ENCODE measurements at places on chromosomes 16 and 17.

DNA sequence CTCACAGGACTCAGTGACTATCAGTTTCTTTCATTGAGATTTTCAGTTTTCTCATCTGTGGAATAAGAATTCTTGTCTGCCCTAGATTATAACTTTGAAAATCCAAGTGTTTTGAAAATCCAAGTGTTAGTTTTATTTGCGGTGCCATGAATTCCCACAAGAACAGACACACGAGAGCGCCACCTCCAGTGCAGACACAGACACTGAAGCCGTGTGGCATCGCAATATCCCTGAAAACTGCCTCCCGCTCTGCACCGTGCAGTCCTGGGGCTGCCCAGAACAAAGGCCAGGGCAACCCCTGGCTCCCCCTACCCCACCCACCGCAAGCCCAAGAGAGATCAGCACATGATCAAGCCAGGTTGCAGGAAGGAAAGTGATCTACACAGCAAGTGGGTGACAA, 229.5 kb upstream of the ASIC2 start:
- no peak for DNase-seq

- no peak for DNase-seq
These were observed 537 bp downstream of the GOSR1 start for GRCh38 chr17:30477774-30478115.

- no peak for DNase-seq
These were observed 163.8 kb upstream of the TBX2 start for GRCh38 chr17:61235827-61236197.

- DNase-seq, result no peak
These were observed 34.2 kb downstream of the CDH13 start for GRCh38 chr16:82660966-82661365.

DNA sequence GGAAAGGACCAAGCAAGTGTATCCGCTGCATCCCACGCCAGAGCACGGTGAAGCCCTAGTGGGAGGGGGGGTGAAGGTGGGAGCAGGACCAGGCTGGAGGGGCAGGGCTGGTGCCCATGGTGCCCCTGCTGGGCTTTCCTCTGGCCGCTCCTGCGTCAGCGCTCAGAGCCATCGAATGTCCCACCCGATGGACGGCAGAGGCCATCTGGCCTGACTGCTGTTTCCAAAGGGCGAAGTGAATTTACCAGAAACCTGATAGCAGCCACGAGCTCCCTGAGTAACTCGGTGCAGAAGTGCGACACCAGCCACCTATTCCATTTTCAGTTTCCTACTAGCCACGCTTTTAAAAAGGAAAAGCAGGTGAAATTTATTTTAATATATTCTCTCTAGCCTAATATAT, 203.6 kb upstream of the CIBAR2 start:
- no peak for DNase-seq

Data from amygdala (tissue), 56 donors.